ENCODE measurements at places on chromosomes 3 and 15. TPM values are rescaled to one million over a fixed set of nuclear protein-coding genes. Genes with fewer than 3 reads are reported as not detected.

DNA sequence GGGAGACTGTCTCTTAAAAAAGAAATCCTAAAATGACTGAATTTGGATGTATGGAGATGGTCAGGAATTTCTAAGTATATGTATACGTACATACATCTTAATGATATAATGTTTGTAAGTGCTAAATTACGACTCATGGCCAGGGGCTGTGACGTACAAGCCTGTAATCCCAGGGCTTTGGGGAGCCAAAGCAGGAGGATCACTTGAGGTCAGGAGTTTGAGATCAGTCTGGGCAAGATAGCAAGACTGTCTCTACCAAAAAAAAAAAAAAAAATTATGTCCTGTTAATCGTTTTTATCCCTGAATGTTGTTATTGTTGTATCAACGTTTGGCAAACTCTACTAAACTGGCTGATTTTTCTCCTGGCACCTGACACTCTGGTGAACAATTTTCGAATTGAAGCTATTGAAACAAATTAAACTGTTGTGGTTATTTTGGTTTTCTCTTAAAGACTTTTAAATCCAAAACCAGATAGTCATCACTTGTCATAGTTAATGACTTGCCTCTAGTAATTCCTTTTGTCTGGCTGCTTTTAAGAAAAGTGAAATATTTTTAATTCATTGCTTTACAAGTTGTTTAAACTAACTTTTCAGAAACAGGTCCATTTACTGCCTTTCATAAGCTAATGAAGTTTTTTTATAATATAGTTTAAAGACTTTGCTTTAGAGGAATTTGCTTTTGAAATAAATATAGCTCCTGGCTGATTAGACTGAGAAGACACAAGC is 7.0 kb downstream of the MORF4L1 start:
- DNase-seq, result no peak

GRCh38 chr3:123657568-123657967 is 72.7 kb upstream of the HACD2 start:
- no peak for DNase-seq

- DNase-seq, result no peak
Measured at GRCh38 chr3:17138246-17139039, 253.7 kb downstream of the PLCL2 start.

The STRIT1 gene
- not detected for total RNA-seq

The NAA80 gene
- 9.0 TPM for total RNA-seq

- DNase-seq, result no peak
Measured at GRCh38 chr3:196987022-196987421, 18.4 kb upstream of the PIGZ start.

DNA sequence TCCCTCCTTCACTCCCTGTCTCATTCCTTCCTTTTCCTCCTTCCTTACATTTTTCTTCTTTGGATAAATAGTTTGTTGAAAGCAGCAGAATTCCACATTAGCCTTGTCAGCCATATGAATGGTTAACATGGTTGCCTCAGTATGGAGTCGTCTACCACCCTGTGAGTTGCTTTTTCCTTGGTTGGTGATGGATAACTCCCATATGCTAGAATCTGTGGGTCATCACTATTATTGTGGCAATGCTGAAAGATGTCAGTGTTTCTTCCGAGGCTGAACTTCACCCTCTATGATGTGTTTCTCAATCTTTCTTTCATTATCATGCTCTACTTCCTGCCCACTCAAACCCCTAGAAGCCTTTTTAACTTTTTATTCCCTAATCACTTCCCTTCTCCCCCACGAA is 481.8 kb upstream of the KCNMB2 start:
- DNase-seq, result no peak

GRCh38 chr3:44060164-44060563 is 181.5 kb upstream of the TOPAZ1 start:
- no peak for DNase-seq

GRCh38 chr15:39184701-39185390 is 396.0 kb upstream of the THBS1 start:
- DNase-seq, result no peak

Data from right cardiac atrium (tissue), 5 donors.